Tibial artery (tissue), 4 donors: ENCODE measurements at places on chromosomes 16 and 17.

GRCh38 chr16:22646948-22647556 lies 136.4 kb downstream of the NPIPB5 start:
- no peak for DNase-seq

DNA sequence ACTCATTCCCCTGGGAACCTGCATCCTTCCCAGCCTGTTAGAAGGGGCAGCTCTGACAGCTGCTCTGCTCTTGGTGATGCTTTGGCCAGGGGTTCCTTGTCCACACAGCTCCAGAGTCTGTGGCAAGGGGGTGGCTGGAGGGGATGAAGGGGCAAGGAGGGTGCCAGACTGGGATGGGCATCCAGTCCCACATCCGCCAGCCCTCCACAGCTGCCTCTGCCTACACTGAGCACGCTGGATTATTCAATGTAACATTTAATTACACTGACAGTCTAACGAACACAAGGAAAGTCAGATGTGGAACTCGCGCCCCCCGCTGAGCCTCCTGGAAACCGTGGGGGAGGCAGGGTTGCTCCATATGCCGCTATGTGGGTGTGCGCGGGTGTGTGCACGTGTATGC lies 101.1 kb downstream of the C16orf78 start:
- DNase-seq: peak; percentile 5

DNA sequence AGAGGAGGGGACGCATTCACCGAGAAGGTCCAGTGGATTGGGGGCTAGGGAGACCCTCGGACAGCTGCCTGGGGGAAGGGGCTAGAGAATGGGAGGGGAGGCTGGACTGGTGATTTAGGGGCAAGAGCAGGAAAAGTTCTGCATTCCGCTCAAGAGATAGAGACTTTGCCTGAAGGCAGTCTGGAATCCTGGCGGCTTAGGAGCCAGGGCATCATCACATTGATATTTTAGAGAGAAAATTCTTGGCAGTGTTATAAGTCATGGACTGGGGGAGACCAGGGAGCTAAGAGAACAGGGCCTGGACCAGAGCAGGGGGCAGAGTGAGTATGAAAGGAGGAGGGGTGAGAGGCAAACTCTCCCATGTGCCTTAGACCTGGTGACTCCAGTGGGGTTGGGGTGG lies 35.8 kb downstream of the MSI2 start:
- DNase-seq: no peak

- DNase-seq: no peak
Observed at GRCh38 chr17:65956814-65957213, 235.1 kb downstream of the CEP112 start.

DNA sequence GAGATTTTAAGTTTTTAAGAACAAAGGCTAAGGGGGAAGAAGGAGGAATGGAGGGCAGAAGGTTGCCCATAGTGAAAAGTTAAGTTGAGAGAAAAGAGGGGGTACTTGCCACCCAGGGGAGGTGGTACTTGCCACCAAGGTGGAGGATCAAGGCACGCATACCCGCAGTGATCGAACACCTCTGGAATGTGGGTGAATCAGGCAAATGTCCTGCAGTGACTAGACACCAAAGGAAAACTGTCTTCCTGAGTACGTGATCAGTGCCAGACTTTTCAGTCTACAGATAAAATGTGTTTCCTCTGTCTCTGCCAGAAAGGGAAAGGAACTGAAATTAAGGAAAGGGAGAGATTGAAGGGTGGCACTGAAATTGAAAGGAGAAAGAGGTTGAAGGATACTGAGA lies 2285.3 kb downstream of the TP53TG3F start:
- DNase-seq: no peak

DNA sequence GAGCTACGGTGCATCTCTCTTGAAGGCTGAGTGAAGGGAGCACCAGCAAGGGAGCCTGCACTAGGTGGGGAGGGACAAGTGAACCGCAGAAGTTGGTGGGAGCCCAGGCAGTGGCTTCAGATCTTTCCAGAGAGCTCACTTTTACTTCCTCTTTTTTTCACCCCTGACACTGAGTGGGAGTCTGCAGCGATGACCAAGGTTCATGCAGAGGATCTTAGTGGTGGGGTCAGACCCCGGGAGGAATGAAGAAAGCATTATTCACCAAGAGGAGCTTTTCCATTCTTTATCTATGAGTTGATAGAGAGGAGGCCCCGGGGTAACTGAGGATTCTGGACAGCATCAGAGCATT lies 3.0 kb upstream of the CCL2 start:
- DNase-seq: no peak

DNA sequence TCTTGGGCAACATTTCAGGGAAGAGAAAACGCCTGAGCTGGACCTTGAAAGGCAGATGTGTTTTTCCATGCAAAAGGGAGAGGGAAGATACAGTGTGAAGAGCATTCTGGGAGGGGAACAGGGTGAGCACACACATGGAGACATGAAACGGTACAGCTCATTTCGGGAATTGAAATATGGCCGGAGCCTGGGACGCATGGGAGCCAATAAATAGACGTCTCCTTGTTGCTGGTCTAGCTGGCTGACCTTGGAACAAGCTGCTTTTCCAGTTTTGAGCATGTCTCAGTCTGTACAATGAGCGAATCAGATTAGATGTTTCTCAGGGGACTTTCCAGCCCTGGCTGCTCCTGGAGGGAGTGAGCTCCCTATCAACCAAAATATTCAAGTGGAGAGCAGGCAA lies 63.6 kb downstream of the ASIC2 start:
- DNase-seq: no peak

GRCh38 chr16:19236561-19237209 lies 48.8 kb upstream of the CLEC19A start:
- DNase-seq: no peak

DNA sequence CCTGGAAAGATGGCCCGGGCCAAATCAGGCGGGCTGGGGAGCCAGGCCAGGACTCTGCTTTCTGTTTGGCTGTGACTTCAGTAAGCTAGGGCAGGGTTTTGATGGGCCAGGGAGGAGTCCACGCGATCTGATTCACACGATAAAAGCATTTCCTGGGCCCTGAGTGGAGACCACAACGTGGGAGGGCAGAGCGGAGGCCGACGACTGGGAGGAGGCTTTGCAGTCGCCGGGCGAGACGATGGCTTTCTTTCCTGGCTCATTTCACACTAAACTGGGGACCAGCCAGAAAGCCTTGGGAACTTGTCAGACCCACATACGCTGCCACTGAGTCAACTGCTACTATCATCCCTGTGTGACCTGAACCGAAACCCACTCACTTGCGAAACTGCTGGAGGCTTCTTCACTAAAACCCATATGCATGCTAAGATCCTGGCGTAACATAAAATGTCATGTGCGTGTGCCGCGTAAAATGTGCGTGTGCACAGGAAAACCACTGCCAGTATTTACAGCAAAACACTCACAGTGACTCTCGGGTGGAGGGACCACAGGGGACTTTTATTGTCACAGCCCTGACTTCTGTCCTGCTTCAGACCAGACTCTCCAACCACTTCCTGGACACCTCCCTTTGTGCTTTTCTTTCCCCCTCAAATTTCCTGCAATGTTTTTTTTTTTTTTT lies 14.2 kb upstream of the RHBDF2 start:
- peak; percentile 92 for DNase-seq

GRCh38 chr16:10642964-10643363 lies 51.8 kb downstream of the TEKT5 start:
- no peak for DNase-seq

DNA sequence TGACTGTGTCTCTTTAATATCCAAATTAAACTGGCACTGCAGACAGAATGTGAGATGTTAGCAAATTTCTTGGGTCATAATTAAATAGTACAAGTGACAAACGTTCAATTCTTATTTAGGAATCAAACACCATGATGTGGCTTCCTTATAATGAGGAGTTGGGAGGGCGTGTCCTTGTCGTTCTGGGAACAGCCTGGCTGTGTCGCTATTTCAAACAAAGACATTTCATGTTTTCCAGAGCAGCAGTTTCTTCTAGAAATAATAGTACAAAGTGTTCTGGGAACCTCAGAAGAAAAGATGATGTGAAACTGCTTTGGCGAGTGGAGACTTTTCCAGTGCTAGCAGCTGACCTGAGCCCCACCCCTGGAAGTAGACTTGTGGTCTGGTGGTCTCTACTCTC lies 301.7 kb upstream of the N4BP1 start:
- DNase-seq: no peak

DNA sequence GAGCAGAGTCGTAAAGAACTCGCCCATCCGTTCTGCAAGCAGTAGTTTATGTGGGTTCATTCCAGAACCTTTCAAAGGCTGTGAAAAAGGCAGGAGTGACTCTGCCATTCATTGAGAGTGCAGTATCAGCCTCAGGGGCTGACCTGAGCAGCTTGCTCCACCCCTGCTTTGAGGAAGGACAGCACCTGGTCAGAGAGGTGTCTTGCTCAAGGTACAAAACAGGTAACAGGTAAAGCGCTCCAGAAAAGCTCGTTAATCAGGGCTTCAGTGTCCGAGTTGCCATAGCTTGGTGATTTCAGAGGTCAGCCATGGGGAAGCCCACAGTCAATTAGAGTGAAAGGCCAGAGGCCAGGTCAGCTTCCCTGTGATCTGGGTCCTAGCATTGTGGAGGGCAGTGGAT lies 251.1 kb downstream of the ABCC12 start:
- no peak for DNase-seq

GRCh38 chr17:15361592-15361991 lies 20.2 kb upstream of the TEKT3 start:
- DNase-seq: no peak
